CD8-positive, alpha-beta memory T cell (primary cell): ENCODE measurements at places on chromosomes 4 and X.

DNA sequence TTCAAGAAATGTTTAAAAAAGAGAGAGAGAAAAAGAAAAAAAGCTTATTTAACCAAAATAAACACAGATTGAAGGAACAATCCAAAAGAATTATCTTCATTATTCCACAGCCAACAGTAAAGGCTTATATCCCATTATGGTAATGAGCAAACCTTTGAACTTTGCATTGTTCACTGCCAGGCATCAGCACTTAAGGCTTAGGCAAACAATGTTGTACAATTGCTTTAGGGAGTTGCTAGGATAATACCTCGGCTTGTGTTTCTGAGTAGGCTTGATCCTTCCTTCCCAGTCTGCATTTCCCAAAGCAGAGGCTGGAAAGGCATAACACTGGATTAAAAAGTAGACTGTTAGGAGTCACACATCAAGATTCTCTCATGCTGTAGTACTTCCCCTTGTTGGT lies 352.7 kb upstream of the IGFBP7 start:
- H3K4me1 ChIP-seq, result no peaks in the 10 kb centered on the region
- no peak overlapping the region for H3K27ac ChIP-seq
- no peaks in the 10 kb centered on the region for H3K36me3 ChIP-seq
- no peaks in the 10 kb centered on the region for H3K27me3 ChIP-seq
- H3K4me3 ChIP-seq, result no peak overlapping the region

DNA sequence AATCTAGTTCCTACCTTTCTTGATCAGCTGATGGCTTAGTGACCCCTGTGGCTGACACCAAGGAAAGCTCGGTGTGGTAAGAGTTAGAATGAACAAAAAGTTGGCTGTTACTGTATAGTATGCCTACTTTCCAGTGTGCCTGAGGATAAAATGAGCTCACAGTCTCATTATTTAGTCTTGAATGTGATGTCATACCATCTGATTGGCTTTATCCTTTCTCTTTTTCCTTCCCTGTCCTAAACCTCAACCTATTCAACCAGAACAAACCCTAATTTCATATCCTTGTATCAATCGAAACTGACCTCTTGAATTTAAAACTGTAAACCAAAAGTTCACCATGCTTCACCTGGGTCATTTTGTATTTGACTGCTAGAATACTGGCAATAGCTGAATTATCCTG lies 156.4 kb downstream of the PPARGC1A start:
- no peaks in the 10 kb centered on the region for H3K4me1 ChIP-seq
- no peak overlapping the region for H3K4me3 ChIP-seq
- no peaks in the 10 kb centered on the region for H3K27me3 ChIP-seq
- DNase-seq, result no peak

- no peak for DNase-seq
- H3K4me3 ChIP-seq, result no peak overlapping the region
- no peaks in the 10 kb centered on the region for H3K27me3 ChIP-seq
Measured at GRCh38 chr4:52711272-52711671, 40.0 kb downstream of the ERVMER34-1 start.

DNA sequence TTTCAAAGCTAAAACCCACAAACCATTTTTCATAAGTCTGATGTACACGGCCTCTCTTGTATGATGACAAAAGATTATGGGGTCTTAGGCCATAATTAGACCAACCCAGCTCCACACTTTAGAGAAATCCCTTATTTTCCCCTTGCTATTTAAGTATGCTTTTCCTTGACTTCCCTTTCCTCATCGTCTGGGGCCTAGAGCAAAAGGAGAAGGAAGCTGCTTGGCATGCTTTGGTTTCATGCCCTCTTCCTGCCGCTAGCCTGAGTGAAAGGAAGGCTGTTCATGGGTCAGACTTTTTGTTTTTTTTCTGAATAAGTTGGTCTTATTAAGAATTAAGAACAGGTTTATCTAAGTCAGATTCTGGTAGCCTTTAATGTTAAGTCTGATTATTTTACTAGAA lies 10.6 kb upstream of the RASGEF1B start:
- no peaks in the 10 kb centered on the region for H3K27me3 ChIP-seq
- no peak for DNase-seq
- no peak overlapping the region for H3K27ac ChIP-seq

- no peaks in the 10 kb centered on the region for H3K36me3 ChIP-seq
- H3K27ac ChIP-seq, result no peak overlapping the region
- no peaks in the 10 kb centered on the region for H3K27me3 ChIP-seq
- H3K4me1 ChIP-seq, result no peaks in the 10 kb centered on the region
- DNase-seq, result no peak
Measured at GRCh38 chr4:162347842-162348213, 184.0 kb upstream of the FSTL5 start.

DNA sequence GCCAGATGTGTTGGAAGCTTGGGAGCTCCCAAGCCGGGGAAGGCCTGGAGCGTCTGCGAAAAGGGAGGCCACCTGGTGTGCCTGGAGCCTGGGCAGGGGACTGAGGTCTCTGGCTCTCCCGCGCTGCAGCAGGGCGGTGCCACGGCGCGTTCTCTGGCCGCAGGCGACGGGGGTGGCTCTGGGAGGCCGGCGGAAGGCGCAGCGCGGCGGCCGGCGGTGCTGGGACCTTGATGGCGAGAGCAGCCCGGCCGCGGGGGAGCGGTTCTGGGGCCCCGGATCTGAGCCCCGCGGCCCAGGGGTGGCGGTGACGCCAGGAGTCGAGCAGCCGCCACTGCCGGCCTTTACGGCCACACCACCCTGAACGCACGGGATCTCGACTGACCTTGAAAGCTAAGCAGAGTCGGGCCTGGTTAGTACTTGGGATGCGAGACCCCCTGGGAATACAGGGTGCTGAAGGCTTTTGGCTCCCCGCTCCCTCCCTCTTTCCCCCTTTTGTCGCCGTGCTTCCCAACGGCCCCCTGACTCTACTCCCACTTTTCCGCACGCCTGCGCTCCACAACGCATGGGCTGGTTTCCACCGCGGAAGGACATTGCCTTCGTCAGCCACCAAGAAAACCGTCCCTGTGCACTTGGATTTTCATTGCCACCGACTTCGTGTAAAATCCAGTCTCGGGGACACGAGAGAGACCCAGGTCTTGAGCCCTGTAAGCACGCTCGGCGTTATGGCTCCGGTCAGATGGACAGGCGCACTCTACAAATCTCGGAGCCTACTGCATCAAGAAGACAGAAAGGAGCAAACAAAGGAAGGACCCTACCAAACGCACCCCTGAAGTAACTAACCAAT lies 9.5 kb downstream of the FRG2 start:
- H3K36me3 ChIP-seq, result no peaks in the 10 kb centered on the region
- DNase-seq, result no peak
- H3K27me3 ChIP-seq, result peaks cover 25% of the 10 kb centered on the region
- H3K27ac ChIP-seq, result no peak overlapping the region
